M059J (cell line): ENCODE measurements at places on chromosomes 3 and 15.

GRCh38 chr3:133761605-133762484, 15.7 kb downstream of the TF start:
- DNase-seq = no peak

DNA sequence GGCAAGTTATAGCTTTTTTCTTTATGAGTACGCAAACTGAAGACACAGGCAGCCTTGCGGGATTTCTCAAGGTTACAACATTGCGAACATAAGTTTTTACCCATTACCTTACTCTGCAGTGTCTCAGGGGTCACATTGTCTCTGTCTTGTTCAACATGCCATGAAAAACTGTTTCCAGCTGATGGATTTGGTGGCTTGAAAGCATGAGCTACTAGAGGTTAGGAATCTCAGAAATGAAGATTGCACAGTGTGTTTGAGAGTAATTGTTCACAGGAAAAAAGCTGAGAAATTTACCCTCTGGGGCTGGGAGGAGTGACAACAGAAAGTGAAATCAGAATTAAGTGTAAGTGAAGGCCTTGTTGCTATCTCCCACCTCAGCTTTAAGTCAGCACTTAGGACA, 568.6 kb downstream of the TAFA4 start:
- no peak for DNase-seq

DNA sequence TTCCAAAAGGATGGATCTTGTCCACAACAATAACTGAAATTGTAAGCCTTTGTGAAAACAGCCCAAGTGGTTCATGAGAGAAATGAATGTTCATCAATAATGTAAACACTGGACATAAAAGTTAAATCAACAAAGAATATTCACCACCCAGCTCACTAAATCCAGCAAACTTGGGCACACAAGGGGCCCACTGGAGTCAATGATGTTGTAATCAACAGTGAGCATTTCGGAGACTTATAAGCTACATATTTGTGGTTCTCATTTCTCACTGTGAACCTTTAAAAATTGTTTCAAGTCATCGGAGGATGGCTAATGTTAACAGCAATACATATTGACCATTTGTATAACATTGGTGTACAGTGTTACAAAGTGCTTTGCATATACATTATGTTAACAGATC, 63.1 kb downstream of the VGLL4 start:
- no peak for DNase-seq

DNA sequence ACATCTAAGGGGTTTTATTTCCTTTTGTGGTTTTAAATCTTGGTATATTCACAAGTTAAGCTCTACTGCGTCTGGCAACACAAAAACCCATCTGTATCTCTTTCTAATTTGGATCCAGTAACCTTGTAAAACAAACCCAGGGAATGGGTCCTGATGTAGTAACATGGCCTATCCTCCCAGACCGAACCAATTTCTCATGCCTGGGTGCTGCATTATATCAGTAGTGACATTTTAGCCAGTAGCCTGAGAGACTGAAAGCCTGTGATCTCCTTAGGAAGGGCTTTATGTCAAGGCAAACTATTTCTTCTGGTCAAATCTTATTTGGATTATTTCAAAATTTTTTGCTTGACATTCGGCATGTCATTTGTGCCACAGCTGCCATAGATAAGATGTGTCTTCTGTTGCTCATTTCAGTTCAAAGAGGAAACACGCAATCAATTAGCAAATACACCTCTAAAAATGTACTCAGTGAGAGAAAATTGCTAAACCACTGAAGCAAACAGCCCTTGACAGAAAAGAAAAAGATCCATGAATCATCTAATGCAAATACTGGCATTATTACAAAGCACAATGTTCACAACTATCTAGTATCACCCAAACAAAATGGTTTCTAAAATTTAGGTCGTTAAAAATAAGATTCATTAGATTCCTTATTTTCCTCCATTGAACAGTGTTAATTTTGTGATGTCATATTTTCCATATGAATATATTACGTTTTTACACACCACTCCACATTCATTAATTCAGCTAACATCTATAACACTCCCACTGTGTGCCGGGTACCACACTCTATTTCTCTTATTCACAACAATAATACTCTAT, 4.0 kb downstream of the NPTN start:
- no peak for DNase-seq
